ENCODE measurements at places on chromosomes 3 and 15.
A peak's percentile ranks its signal among the peaks of the same experiment; 100 is the strongest.

- DNase-seq = no peak
Observed at GRCh38 chr3:15805756-15806266, 8.0 kb upstream of the ANKRD28 start.

DNA sequence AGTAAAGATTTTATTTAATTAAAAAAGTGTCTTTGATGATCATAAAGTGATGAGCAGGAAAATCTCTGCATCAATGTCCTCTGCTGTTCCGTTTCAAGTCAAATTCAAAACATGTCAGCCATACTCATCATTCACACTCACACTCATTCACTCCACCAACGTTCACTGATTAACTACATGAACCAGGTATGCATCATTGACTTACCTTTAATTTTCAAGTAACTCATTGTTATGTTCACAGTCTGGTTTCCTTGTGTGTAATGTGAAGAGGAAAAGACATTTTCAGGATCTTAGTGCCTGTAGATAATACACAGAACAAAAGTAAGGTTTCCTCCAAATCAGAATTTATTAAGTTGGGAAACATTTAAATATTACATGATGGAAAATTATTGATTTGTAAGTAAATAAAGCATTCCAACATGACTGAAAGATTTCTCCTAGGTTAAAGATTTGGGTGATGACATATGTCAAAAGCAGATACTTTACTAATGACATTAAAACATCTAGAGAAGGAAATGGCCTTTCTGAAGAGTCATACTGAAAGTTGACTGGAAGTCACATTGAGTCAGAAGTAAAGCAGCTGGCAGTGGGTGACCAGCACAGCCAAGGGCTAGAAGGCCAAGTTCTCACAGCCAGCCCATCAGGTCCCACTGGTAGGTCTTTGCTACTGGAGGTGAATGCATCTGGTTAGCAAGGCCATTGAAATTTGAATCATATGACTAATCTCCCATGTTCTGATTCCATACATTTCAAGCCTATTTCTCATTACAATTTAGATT, 251.9 kb downstream of the CDIN1 start:
- no peak for DNase-seq

- DNase-seq = no peak
Observed at GRCh38 chr3:38089163-38089562, 47.8 kb downstream of the ACAA1 start.

- no peak for DNase-seq
Observed at GRCh38 chr3:105538483-105538882, 171.8 kb downstream of the ALCAM start.

- no peak for DNase-seq
Observed at GRCh38 chr3:17065881-17066280, 181.1 kb downstream of the PLCL2 start.

DNA sequence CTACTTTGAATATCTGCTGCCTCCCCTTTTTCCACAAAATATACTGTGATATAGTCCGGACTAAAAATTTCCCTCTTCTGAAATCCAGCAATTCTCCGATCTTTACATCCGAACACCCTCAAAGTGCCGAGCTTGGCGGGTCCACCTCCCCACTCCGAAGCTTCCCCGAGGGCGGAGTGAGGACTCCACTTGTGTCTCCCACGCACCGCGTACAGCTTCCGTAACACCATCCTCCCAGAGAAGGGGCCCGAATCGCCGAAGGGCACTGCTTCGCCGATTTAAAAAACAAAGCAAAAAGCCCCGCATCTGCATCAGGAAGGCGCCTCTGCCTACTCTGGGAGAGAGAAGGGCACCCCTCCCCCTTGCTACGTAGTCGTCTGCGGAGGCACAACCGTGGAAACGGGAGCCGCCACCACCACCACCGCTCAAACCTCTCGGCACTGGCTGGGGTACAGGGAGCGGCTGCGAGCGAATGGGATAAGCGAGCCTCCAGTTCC, 551 bp downstream of the NCBP2 start:
- peak; percentile 79 for DNase-seq

GRCh38 chr3:27666272-27666671, 55.9 kb downstream of the EOMES start:
- DNase-seq = no peak

DNA sequence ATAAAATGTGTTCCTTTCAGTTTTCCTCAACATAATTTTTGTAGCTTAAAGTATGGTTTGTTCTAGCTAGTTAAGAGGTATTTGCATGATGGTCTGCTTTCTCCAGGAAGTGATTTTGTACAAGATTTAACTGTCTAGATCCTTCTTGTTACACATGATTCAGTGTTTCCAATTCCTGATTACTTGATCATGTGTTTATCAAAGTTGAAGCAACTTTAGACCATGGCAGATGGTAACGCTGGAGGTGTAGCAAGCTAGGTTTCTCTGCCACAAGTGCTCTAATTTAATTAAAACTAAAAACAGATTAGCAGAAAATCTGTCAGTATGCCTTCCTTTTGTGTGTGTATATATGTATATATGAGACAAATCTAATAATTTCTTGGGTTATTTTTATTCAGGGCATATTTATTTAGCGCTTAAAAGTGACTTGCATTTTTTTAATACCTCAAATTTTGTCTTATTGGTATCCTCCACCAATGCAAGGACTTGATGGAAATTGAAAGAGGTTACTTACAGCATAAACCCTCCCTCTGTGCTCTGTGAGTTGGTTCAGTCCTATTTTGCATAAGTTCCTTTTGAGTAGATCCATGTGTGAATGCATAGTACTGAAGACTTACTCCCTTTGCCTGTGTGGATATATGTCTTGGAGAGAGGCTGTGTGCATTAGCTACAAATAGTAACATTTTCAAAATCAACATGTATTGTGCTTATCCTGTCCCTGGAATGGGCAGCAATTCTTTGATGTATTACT, 157.3 kb upstream of the CGNL1 start:
- DNase-seq = no peak

DNA sequence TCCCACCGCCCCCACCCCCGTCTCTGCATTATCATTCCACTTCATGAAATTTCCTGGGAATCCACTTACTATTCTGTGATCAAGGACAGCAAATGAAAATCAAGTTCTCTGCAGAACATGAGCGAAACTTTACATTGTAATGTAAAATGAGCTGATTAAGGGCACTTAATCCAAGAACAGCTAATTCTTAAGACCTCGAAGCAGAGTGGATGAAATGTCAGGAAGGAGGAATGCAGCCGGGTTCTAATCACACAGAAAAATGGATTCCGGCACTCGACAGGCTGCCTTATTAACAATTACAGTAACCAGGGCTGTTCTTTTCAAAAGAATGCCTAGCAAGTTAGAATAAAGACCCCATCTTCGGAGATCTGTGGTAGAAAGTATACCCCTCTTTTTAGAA, 57.5 kb downstream of the RFTN1 start:
- DNase-seq = no peak

DNA sequence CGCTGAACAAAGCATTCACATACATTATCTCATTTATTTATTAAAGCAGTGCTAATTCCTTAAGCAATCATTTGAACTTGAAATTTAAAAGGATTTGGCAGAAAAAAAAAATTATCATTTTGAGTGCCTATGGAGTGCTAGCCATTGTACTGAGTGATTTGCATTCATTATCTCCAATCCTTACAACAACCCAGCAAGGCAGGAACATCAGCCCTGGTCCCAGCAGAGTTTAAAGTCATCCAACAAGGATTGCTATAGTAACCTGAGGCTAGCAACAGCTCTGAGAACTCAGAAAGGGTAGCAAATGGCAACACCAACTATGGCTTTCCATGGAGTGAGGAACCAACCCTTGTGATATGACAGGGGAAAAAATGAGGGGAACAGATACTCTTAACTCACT, 237.6 kb upstream of the SETMAR start:
- DNase-seq = no peak

- no peak for DNase-seq
Observed at GRCh38 chr15:78350058-78350457, 9.9 kb downstream of the CRABP1 start.

GRCh38 chr3:149593418-149594160, 64.2 kb downstream of the WWTR1 start:
- DNase-seq = no peak

GRCh38 chr15:74551714-74552113, 10.7 kb downstream of the ARID3B start:
- DNase-seq = no peak

DNA sequence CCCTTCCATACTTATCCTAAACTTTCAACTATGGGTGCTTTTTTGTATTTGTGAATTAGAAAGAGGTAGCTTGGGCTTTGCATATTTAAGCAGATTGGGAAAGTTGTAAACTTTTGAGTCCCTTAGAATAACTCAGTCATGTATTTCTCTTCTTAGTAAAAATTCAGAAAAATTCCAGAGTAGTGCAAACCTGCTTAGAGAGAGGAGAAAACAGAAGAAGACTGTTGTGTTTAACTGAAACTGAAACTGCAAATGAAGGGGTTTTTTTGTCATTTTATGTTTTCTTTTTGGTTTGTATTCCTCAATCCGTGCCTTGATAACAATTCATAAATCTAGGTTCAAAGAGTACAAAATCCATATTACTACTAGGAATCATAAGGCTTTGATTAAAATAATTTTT, 31.3 kb downstream of the CD200 start:
- no peak for DNase-seq

DNA sequence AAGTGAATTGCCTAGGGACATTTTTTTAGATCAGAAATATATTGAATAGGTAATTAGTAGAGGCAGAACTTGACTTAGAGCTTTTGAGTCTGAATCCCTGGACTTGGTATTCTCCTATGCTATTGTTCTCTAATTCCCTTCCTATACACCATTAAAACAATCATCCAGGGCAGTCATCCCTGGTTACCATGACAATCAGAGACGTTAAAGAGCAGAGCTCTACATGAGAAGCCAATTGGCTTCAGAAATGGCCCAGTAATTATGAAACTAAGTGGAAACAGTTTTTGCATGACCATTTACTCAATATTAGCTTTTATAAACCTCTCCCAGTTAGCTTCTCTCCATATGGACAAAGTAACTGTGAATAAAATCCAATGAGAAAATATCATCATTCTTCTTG, 182.1 kb upstream of the TP63 start:
- no peak for DNase-seq

DNA sequence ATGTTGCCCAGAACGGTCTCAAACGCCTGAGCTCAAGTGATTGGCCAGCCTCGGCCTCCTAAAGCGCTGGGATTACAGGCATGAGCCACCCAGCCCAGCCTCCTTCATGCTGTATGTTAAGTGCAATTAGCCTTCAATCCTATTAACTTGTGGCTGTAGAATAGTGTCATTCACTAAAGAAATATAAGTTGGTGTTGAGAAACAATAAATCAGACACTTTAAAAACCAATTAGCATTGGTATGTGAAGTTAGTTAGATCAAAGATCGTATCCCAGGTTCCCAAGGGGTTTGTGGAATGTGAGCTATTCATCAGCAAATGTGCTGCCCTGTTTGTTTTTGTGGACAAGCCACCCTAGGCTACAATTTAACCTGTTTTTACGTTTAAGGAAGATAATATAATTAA, 11.0 kb upstream of the PIK3CB start:
- no peak for DNase-seq

DNA sequence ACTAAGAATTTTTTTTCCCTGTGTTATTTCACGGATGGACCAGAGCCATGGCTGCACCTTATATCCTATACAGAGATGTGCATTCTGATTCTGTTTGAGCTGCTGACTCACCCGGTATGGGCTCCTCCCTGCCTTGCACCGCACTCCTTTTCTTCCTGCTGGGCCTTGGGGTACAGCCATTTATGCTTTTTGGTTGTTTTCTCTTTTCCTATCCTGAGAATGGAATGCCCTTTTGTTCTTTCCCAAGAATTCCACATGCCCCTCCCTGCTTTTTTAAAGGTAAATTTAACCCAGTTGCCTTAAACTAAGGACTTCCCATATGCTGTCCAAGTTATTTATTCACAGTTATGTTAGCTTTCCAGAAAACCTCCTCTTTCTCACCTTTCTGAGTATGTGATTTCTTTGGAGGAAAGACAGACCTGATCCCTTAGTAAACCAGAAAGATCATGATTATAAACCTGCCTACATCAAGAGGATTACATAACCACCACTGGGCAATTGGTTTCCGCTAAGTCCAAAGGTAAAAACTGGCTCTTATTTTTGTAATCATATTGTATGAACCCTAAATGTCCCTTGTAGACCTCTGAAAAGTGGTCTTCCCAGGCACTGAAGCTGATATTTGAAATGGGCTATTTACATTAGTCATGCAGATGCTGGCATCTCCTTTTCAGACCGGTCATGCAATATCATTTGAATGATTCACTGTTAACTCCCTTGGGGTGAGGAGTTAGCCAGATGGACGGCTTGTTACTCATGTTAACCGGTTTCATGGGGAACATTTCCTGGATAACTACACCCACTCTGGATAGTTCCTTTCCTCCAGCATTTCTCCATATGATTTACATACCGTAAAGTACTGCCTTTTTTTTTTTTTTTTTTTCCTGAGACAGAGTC, 45.5 kb downstream of the TMOD3 start:
- no peak for DNase-seq

- DNase-seq = no peak
Observed at GRCh38 chr3:38586546-38587520, 62.7 kb downstream of the SCN5A start.

DNA sequence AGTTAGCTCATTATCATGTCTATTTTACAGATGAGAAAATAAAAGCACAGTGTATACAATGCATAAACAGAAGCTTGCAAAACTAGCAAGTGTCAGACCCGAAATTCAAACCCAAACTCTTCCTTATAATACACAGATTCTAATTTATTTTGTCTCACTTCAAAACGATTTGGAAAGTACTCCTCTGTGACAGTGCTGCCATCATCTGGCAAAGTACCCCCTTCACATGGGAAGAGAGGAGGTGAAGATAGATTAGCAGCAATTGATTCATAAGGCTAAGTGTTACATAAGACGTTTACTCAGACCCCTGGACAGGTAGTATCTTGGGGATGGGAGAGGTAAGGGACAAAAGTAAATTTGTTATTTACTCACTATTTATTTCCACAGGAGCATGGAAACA, 744.0 kb upstream of the SGO1 start:
- no peak for DNase-seq

DNA sequence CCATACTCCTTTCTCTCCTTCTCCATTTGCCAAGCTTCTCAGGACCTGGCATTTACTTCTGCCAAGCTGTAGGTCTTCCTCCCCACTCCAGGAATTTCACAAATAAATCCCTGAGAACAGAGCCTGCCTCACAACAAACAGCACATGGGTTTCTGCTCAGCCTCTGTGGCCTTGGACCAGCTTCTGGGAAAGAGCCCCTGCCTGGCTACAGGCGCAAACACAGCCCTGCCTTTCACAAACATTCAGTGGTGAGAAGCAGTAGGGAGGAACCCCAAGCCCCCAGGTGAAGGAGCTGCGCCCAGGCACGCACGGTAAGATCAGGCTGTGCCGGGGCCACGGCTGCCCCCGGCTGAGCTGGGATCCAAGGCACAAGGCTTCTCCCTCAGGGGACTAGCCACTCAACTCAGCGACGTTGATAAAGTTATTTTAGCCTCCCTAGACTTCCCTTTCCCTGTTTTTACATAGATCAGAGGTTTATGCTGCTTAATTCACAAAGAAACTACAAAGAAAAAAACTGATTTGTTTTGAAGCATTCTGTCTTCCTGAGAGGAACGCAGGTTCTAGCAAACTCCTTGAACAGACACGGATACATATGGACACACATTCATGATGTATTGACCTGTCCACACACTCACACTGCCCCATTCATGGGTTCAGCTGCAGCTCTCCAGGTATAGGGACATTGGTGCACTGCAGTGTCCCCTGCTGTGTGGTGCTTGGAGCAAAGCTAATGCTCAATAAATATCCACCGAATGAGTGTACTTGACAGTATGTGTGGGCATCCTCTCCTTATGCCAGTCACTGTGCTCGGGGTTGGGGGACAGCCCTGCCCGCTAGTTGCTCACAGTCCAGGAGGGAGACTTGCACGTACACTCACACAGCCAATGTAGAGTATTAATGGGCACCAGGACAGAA, 25.4 kb downstream of the HES1 start:
- no peak for DNase-seq

Data from activated CD4-positive, alpha-beta T cell treated with anti-CD3 and anti-CD28 coated beads for 48 hours (primary cell).